ENCODE measurements at places on chromosomes 1 and 21.

- no peak for DNase-seq
Measured at GRCh38 chr1:168634951-168635532, 58.6 kb downstream of the XCL1 start.

DNA sequence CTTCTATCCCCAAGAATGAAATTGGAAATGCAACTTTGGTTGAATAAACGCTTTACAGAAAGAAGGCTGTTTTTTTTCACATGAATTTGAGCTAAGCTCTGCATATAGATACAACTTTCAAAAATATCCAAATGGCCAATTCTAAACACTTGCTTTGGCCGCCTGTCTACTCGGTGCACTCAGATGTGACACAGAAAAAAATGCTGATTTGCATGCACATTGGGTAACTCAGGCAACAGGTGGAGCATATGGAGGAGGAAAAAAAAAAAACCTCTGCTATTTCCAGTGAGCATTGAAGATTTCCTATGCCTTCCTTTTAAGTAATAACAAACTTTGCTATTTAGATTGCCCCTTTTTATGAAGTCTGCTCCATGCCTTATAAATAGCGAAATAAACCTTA is 262.5 kb downstream of the GRIK1 start:
- DNase-seq: no peak

DNA sequence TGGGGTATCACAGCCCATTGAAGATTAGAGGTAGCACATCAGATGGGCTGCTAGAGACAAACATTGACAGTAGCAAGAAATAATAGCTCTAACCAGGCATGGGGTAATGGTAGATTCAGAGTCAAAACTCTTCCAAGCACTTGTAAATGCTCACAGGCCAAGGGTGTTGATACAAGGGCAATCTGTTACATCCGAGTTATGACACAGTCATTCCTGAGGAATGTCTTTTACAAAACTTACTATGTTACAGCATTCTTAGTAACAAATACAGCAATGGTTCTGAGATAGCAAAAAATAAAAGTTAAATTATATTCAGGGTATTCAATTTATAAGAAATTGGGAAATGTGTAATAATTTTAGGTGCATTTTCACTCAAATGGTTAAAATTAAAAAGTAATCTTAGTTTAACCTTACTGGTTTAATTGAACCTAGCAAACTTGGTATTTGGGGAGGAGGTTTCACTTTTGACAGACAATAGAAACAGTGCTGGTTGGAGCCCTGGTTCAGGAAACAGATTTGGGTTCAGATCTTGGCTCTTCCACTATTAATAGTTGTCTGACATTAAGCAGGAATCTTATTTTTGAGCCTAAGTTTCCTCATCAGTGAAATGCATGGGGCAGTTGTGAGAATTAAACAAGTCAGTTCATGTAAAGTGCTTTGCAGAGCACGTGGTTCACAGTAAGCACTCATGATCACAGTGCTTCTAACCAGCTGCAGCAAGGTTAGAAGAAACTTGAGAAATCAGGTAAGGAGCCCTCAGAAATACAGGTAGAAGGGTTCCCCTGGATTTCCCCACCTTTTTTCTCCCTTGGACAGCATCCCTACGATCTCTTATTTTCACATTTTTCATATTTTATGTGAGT is 4.4 kb downstream of the ST3GAL3 start:
- DNase-seq: peak; percentile 81

DNA sequence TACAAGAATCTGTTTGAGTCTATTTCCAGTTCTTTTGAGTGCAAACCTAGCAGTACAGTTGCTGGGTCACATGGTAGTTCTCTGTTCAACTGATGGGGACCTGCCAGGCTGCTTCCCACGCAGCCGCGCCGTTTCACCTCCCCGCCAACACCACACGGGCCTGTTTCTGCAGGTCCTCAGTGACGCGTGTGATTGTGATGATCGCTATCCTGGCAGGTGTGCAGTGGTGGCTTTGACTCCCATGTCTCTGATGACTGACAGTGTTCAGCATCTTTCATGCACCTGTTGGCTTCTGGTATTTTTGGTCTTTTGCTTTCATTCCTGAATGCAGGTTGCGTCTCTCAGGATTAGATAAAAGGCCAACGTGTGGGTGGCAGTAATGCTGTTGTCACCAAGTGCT is 41.6 kb downstream of the FAAP20 start:
- DNase-seq: no peak

DNA sequence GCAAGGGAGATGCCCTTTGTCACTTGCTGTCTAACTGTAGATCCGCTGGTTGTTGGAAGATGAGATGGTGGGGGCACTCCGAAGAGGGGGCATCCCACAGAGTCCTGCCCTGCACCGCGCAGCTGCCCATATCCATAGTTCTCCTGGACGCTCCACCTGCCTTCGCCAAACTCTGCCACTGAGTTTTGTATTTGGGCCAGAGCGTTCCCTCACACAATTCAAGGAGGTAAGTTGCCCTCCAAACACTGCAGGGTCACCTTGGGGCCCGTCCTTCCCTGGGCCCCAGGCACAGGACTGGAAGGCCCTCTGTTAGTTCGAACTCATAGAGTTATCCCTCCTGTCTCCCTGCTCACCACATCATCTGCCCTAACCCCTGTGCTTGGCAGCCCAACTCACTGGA is 22.1 kb downstream of the HYI start:
- no peak for DNase-seq

- no peak for DNase-seq
Measured at GRCh38 chr1:98700228-98700627, 38.7 kb downstream of the SNX7 start.

All from fibroblast of mammary gland (primary cell).